Osteoblast (primary cell): ENCODE measurements at places on chromosomes 5 and 9.

GRCh38 chr5:132076202-132076830 is 2.7 kb downstream of the CSF2 start:
- DNase-seq: peak; percentile 22
- H3K27me3 ChIP-seq: no peaks in the 10 kb centered on the region
- no peak overlapping the region for H3K4me3 ChIP-seq
- H3K36me3 ChIP-seq: no peaks in the 10 kb centered on the region
- peaks cover 7% of the 10 kb centered on the region for H3K4me1 ChIP-seq

GRCh38 chr5:10627160-10627701 is 63.4 kb downstream of the ANKRD33B start:
- no peaks in the 10 kb centered on the region for H3K36me3 ChIP-seq
- H3K4me1 ChIP-seq: peaks cover 11% of the 10 kb centered on the region
- H3K27ac ChIP-seq: peak overlapping the region; percentile 73
- DNase-seq: peak; percentile 94
- H3K4me3 ChIP-seq: peak overlapping the region; percentile 65

DNA sequence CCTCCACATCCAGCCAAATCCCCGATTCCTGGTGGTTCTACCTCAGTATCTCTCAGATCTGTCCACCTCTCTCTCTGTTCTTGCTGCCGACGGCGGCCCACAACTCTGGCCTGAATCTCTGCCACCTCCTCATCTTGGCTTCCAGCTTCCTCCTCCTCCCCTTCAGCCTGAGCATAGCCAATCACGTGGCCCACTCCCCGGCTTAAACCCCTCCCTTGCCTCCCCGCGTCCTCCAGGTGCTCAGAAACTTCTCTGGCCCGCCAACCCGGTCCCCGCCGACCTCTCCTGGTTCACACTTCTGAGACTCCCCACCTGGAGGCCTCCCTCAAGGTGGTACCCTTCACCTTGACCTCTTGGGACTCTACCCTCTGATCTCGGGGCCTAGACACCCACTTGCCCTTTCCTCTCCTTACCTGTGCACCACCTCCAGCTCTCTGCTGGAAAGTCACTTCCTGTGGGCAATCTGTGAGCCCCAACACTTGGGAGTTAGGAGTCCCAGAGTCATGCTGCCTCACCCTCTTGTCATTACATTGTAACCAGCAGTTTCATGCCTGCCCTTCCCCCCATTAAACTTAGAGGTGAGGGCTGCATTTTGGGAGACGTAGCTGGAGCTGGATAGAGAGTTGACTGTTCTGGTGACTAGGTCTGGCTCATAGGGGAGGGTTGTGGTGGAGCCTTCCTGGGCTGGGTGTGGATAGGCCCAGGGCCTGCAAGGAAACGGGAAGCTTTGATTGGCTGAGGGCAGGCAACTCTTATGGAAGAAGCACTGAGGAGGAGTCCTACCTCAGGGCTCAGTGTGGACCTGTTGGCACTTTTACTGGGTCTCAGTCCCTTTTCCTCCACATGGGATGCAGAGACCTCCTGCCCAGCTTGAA is 4.5 kb upstream of the SET start:
- H3K27me3 ChIP-seq: no peaks in the 10 kb centered on the region
- no peaks in the 10 kb centered on the region for H3K36me3 ChIP-seq
- H3K4me3 ChIP-seq: peak overlapping the region; percentile 85
- DNase-seq: peak; percentile 98

DNA sequence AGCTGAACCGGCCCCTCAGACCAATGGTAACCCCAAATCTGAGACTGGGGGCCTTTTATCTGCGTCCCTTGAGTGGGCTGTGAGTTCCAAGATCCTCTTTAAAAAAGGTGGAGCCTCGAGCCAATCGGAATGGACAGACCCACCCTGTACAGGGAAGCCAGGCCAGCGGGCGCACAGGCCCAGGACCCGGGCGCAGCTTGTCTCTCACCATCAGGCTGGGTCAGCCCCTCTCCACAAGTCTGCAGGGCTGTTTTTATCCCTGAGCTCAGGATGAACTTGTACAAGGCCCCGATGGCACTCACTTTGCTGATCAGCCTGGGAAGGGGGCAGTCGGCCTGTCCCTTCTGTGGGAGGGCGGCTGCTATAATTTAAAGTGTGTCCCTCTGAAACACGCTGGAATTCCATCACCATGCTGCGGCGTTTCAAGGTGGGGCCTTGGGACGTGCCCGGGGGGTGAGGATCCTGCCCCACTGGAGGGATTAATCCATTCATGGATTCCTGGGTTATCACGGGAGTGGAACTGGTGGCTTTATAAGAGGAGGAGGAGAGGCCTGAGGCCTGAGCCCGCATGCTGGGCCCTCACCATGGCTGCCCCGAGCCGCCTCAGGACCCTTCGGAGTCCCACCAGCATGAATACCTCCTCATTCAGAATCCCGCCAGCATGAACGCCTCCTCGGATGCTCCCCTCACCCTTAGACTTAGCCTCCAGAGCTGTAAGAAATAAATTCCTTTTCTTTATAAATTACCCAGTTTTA is 14.1 kb downstream of the EXD3 start:
- H3K27ac ChIP-seq: no peak overlapping the region
- H3K27me3 ChIP-seq: no peaks in the 10 kb centered on the region
- H3K4me3 ChIP-seq: no peak overlapping the region
- peaks cover 31% of the 10 kb centered on the region for H3K4me1 ChIP-seq

GRCh38 chr9:109907400-109907799 is 127.4 kb downstream of the PALM2AKAP2 start:
- H3K4me1 ChIP-seq: peaks cover 32% of the 10 kb centered on the region
- H3K27ac ChIP-seq: no peak overlapping the region
- no peaks in the 10 kb centered on the region for H3K27me3 ChIP-seq
- H3K4me3 ChIP-seq: no peak overlapping the region

- no peak overlapping the region for H3K27ac ChIP-seq
- no peaks in the 10 kb centered on the region for H3K27me3 ChIP-seq
- peaks cover 20% of the 10 kb centered on the region for H3K36me3 ChIP-seq
- peaks cover 10% of the 10 kb centered on the region for H3K4me1 ChIP-seq
- H3K4me3 ChIP-seq: no peak overlapping the region
- no peak for DNase-seq
Measured at GRCh38 chr5:126816649-126817048, 39.7 kb downstream of the LMNB1 start.

DNA sequence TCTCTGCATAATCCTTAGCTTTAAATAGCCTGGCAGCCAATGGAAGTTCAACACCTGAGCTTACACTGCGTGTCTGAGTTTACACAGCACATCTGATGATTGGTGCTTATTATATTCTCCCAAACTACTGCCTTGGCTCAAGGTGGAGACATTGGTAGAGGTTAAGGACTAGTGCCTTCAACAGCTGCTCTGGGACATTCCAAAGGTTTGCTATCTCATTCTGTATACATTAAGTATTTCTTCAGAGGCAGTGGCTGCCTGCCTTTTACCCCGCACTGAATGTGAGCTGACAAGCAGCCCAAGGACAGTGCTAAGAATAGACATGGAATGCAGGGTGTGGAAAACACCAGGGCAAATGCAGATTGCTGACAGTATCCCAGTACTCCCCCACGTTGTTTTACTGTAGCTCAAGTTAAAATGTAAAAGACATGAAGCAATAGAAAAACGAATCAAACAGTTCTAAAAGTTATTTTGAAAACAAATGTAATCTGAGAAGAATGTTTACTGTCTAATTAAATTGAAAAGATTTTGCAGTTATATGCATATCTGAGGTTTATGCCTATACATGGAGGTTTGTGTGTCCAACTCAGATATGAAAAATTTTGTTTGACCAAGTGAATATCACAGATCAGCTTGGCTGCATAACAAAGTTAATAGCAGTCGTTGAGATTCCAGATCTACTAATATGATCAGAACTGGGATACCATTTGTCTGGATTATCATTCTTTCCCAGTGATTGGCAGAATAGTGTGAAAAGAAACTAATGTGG is 1.8 kb downstream of the HSPB3 start:
- H3K36me3 ChIP-seq: no peaks in the 10 kb centered on the region
- H3K27ac ChIP-seq: peak overlapping the region; percentile 26
- peak overlapping the region; percentile 38 for H3K4me3 ChIP-seq
- no peaks in the 10 kb centered on the region for H3K27me3 ChIP-seq
- peak; percentile 63 for DNase-seq

GRCh38 chr9:33143241-33143661 is 23.9 kb downstream of the B4GALT1 start:
- no peak overlapping the region for H3K4me3 ChIP-seq
- peak overlapping the region; percentile 59 for H3K27ac ChIP-seq
- peak; percentile 68 for DNase-seq
- no peaks in the 10 kb centered on the region for H3K27me3 ChIP-seq

GRCh38 chr5:14441641-14442040 is 140.0 kb upstream of the OTULINL start:
- DNase-seq: no peak
- H3K27me3 ChIP-seq: no peaks in the 10 kb centered on the region
- H3K4me1 ChIP-seq: peaks cover 68% of the 10 kb centered on the region
- H3K4me3 ChIP-seq: peak overlapping the region; percentile 74

DNA sequence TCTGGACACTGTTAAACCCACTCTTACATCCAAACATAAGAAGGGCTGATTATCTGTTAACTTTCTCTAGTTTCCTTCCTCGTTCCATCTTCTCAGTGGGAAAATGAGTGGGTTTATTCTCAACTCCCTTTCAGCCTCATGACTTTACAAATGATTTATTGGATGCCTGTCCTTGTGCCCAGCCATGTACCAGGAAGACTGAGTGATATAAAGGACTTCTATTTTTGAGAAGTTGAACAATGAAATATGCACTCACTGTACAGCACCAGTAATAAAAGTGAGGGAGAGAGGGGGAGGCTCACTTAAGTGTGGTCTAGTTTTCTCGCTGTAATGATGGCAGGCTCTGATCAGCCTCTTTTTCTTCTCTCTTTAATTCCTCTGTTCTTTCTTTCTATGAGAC is 277.6 kb downstream of the SMARCA2 start:
- H3K4me3 ChIP-seq: no peak overlapping the region
- no peak overlapping the region for H3K27ac ChIP-seq
- no peaks in the 10 kb centered on the region for H3K36me3 ChIP-seq
- no peaks in the 10 kb centered on the region for H3K4me1 ChIP-seq
- no peaks in the 10 kb centered on the region for H3K27me3 ChIP-seq

DNA sequence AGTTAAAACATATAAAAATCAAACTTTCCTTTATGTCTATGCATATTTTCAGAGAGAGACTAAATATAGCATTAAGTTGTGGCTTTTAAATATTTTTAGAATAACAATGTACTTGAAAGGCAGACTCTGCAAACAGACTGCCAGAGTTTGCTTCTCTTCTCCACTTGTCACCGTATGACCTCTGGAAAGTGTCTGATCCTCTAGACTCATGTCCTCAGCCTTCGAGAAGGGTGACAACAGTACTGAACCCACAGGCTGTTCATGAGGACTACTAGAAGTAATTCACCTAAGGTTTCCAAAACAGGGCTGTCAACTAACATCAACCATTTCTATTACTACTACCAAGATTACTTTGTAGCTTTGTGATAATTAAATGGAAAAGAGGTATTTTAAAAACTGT is 167.7 kb upstream of the TBCA start:
- peaks cover 25% of the 10 kb centered on the region for H3K27me3 ChIP-seq
- H3K36me3 ChIP-seq: no peaks in the 10 kb centered on the region
- H3K4me1 ChIP-seq: no peaks in the 10 kb centered on the region
- no peak overlapping the region for H3K4me3 ChIP-seq
- no peak for DNase-seq

DNA sequence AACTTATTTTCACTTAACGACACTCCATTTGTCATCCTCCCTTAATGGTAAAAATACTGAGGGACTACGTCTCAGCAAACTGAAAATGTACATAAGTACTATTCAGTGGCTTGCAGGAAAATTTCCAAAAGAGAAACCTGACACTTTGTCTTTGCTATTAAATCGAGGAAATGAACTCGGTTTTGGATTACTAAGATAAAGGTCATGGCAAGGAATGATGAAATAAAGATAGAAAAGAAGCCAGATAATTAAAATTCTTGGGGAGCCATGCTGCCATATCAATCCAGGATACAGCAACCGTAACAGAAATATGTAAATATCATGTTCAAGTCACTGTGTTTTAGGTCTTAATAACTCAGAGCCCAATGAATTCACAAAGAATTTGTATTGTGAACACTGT is 647.8 kb downstream of the CDH9 start:
- no peaks in the 10 kb centered on the region for H3K4me1 ChIP-seq
- no peak for DNase-seq
- no peak overlapping the region for H3K4me3 ChIP-seq
- no peak overlapping the region for H3K27ac ChIP-seq
- H3K36me3 ChIP-seq: no peaks in the 10 kb centered on the region
- H3K27me3 ChIP-seq: no peaks in the 10 kb centered on the region

DNA sequence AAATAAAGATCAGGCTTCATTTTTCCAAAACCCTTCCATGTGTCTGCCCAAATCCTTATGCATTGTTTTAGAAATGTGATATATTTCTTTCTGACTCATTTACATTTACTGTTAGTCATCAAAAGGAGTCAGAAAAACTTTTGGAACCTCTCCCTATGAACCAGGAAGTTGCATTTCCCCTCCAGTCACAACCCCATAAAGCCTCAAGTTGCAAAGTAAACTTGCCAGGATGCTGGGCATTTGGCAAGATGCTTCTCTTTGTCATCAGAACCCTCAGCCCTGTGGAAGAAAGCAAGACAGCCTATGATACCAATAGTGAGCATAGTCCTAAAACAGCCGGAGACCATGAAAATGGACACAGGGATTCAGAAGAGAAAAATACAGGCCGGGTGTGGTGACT is 84.2 kb downstream of the MUSK start:
- peaks cover 46% of the 10 kb centered on the region for H3K4me1 ChIP-seq
- peak overlapping the region; percentile 76 for H3K27ac ChIP-seq
- H3K27me3 ChIP-seq: no peaks in the 10 kb centered on the region
- no peak overlapping the region for H3K4me3 ChIP-seq

- H3K27me3 ChIP-seq: no peaks in the 10 kb centered on the region
- no peaks in the 10 kb centered on the region for H3K4me1 ChIP-seq
- no peak overlapping the region for H3K27ac ChIP-seq
- H3K4me3 ChIP-seq: no peak overlapping the region
Measured at GRCh38 chr5:45094876-45095440, 286.2 kb downstream of the MRPS30 start.

DNA sequence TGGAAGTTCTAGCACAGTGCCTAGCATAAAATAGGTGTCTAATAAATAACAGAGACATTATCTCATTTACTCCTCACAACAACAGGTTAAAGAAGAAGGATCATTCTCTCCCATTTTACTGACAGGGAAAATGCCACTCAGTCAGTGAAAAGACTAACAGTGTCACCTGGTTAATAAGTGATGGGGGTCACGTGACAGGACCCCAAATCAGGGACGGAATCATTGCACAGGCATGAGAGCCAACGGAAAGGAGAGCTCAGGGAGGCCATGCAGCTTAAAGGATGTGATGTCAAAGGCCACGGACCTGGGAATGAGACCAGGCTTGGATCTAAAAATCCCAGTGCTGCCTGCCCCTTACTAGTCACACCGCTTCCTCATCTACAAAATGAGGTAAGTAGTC is 101.2 kb downstream of the BNC2 start:
- no peak overlapping the region for H3K27ac ChIP-seq
- DNase-seq: no peak
- H3K27me3 ChIP-seq: no peaks in the 10 kb centered on the region
- no peaks in the 10 kb centered on the region for H3K36me3 ChIP-seq
- no peak overlapping the region for H3K4me3 ChIP-seq
- H3K4me1 ChIP-seq: no peaks in the 10 kb centered on the region
